CD4-positive, alpha-beta T cell treated with Interleukin-17A for 1 hour (primary cell): ENCODE measurements at places on chromosomes 4 and X.

DNA sequence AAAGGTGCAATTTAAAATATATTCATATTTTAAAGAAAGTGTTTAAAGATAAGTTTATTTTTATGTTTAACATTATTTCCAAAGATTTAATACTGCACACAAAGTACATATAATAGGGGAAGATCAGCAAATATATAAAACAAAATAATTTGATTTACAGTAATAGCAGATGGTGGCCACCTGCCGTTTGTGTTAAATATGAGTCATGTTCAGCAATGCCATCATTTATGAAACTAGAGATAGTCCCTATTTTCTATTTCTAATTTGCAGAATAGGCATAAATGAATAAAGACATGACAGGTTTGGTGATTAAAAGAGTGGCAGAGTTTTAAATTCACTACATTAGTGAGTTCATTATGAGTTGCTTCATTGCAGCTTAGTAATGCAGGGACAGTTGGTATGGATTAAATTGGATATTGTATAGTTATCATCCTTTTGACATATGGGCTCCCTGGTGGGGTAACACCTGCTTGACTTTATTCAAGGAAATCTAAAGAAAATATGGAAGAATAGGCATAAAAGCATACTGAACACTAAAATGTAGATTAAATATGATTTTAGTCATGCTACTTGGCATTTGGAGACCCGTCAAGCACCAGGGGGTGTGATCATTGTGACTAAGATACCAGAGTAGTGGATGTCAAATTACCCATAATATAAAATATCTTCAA is 78.8 kb upstream of the BANK1 start:
- DNase-seq = no peak

GRCh38 chr4:152729466-152729865 is 49.7 kb upstream of the TMEM154 start:
- DNase-seq = no peak

GRCh38 chr4:10760086-10760485 is 75.5 kb upstream of the CLNK start:
- no peak for DNase-seq

- DNase-seq = no peak
Observed at GRCh38 chr4:184430163-184430562, 44.2 kb downstream of the IRF2 start.

DNA sequence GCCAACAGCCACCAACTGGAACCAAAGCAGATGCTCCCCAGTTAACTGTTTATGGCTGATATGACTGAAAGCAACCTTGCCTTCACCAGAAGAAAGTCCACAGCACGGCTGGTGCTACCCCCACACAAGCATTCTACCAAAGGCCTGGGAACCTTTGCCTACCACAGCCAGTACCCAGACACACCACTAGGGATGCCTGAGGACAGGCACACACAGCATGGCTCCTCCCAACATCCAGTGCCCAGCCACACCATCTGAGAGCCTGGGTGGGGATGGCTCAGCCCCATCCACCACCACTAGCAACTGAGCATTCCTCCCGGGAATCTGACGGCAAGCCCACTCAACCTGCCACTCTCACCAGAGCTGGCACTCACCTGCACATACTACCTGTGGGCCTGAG is 178.6 kb downstream of the SLC7A11 start:
- no peak for DNase-seq

DNA sequence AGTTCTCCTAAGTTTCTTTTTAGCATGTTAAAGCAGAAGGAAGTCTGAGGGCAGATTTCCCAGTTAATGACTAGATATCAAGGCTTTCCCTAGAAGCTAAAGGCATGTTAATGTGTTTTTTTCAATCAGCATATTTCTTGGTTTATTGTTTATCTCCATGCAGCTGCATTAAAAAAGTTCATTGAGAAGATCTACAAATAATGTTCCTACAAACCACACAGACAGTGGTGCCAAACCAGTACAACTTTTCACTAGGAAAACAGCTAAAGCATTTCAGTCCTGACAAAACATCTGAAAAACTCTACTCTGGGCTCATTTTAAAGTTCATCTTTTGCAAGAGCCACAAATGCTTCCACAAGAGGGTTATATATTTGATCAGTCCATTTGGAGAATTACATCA is 320.0 kb downstream of the ADGRL3 start:
- no peak for DNase-seq

- no peak for DNase-seq
Observed at GRCh38 chr4:140635606-140636005, 66.8 kb upstream of the UCP1 start.

DNA sequence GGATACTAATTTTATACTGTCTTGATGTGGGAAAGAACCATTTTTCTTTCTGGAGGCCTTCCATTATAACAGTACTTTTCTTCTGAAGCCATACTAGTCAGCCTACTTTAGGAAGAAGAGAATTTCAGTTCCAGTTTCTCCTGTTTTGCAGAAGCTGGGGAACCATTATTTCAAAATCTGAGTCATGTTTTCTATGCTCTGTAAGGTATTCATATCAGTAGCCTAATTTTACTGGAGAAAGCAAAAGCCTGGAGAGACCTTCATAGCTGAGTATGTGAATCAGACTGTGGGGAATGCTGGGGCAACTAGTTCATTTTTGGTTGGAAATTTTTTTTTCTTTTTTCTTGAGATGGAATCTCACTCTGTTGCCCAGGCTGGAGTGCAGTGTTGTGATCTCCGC is 22.4 kb downstream of the AFF1 start:
- no peak for DNase-seq

DNA sequence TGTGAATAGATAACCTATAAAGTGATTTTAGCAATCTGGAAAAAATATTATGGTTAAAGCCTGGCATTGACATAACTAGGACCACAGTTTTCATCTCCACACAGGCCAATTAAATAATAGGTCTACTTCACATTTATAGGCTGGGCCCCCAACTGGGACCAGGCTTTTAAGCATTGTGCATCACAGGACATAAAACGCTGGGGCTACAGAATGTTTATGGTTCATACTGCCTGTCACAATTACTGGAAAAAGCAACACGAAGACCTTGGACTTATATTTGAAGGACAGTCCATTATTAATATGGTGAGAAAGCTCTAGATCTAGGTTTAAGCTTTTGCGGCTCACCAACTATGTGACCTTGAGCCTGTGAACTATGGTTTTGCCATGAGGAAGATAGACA is 94.2 kb downstream of the MFAP3L start:
- DNase-seq = no peak

- DNase-seq = no peak
Observed at GRCh38 chr4:5118994-5119835, 67.9 kb downstream of the STK32B start.

- DNase-seq = no peak
Observed at GRCh38 chr4:143294710-143295275, 41.9 kb upstream of the GAB1 start.

GRCh38 chr4:180500154-180500553 is 1743.0 kb upstream of the TENM3 start:
- DNase-seq = no peak

GRCh38 chrX:119537487-119537886 is 27.7 kb downstream of the STEEP1 start:
- DNase-seq = no peak

GRCh38 chr4:134780244-134780643 is 578.7 kb upstream of the PABPC4L start:
- DNase-seq = no peak

DNA sequence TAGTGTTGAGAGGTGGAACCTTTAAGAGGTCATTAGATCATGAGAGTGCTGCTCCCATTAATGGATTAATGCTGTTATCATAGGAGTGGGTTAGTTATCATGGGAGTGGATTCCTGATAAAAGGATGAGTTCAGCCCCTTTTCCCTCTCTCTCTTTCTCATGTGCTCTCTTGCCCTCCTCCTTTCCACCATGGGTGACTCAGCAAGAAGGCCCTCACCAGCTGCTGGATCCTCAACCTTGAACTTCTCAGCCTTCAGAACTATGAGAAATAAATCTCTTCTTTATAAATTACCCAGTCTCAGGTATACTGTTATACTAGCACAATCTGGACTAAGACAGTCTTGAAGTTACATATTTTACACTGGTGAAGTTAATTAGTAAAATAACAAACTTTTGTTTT is 10.0 kb upstream of the CDKL5 start:
- DNase-seq = no peak

DNA sequence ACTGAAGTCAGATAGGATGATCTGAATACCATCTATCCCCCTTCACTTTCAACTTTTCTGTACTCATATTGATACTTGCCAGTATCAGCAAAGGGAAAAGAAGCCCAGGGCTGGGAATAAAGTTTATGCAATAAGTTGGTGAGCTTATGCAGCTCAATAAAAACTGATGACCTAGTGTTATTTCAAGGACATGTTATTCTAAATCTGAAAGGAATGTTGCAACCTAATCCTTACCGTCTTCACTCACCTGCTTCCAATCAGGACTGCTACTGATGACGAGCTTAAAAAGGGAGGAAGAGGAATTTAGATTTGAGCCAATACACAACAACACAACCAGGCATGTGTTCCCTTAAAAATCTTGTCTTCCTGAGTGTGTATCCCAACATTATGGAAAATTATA is 419.9 kb downstream of the SPRY1 start:
- DNase-seq = no peak

DNA sequence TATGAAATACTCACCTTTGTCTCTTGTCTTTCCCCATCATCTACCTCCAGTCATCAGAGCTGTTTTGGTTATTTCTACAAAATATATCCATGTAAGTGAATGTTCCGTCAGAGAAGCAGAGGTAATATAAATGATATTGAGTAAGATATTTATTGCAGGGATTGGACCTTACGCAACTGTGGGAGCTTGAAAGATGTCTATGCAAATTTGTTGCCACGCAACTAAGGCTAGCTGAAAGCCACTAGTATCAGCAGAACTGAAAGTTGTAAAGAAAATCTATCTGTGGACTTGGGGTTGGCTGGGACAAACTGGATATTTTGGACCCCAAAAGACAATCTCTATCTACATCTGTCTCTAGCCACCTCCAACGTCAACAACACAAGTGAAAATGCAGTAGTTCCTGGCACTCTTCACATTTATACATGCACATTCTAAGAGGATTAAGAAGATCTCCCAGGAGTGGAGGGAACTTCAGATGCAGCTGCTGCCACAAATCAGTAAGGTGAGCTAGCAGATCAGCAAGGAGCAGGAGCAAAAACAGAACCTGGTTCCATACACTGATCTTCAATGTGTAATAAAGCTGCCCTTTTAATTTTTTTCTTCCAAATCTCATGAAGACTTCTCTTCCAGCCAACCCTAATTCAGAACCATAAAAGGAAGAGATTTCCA is 8.5 kb upstream of the CCSER1 start:
- no peak for DNase-seq
